Activated CD8-positive, alpha-beta memory T cell treated with anti-CD3 and anti-CD28 coated beads for 48 hours (primary cell): ENCODE measurements at places on chromosomes 11 and 22.

- no peak for DNase-seq
Measured at GRCh38 chr11:87033561-87033960, 4.2 kb upstream of the TMEM135 start.

DNA sequence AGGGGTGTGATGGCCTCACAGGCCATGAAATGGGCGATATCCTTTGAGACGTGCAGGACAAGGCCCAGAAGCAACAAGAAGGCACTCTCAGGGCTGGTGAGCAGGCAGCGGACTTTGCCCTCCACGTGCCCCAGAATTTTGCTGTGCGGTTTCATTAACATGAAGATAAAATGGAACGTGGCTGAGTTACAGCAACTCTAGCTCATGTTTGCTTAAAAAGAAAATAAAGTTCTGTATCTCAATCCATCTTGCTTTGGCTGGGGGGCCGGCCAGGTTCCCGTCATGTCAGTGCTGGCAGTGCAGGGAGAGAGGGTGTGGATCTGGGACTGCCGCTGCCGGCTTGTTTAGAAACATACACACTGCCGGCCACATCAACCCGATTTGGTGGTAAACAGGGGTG is 370.1 kb downstream of the OPCML start:
- no peak for DNase-seq

DNA sequence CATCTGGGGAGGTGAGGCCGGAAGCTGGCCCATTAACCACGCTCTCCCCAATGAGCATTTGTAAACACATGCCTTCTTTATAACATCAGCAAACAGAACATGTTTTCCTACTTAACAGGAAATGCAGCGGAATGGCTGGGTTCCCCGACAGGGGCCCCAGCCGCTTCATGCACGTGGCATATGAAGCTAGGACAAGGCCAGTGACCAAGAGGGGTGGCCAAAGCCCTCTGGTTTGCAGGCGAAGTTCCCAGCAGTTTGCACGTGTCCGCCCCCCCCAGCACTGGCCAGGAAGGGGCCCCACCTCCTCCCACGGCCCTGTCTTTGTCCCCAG is 38.7 kb upstream of the LINC01488 start:
- no peak for DNase-seq

DNA sequence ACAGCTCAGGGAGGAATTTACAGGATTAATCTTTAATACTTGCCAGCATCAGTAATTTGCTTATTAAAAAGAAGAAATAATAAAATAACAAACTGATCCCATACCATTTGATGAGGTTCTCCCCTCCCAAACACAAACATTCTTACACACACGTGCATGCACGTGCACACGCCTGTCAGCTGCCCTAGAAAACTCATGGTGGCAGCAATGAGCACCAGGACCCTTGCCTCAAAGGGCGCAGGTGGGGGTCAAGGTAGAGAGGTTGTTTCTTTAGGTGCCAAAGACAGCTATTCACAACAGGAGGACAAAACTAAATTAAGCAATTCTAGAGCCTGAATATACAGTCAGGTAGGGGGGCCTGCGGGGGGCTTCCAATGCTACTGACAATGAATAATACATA is 219.3 kb downstream of the BUD13 start:
- no peak for DNase-seq

GRCh38 chr11:101521821-101522220 is 62.0 kb downstream of the TRPC6 start:
- DNase-seq = no peak

GRCh38 chr11:112797648-112798293 is 163.4 kb upstream of the NCAM1 start:
- no peak for DNase-seq

- DNase-seq = peak; percentile 25
Measured at GRCh38 chr11:120303004-120303637, 22.0 kb upstream of the TLCD5 start.

GRCh38 chr11:8690374-8691342 is 8.1 kb downstream of the RPL27A start:
- DNase-seq = no peak

DNA sequence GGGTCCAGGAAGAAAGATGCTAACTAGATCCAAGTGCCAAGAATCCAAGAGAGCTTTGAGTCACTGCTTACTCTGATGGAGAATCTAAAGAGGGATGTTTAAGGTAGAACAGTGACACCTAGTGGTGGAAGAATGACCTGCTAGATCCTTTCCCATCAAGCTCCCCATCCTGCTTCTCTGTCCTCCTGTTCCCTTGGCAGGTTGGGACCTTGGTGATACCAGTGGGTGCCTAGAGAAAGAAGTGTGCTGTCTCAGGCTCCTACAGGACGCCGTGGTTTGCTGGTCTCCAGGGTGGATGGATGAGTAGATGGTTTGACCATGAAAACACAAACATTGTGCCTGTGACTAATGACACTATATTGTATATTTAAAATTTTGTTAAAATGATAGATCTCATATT is 383.7 kb downstream of the TMEM135 start:
- DNase-seq = no peak

DNA sequence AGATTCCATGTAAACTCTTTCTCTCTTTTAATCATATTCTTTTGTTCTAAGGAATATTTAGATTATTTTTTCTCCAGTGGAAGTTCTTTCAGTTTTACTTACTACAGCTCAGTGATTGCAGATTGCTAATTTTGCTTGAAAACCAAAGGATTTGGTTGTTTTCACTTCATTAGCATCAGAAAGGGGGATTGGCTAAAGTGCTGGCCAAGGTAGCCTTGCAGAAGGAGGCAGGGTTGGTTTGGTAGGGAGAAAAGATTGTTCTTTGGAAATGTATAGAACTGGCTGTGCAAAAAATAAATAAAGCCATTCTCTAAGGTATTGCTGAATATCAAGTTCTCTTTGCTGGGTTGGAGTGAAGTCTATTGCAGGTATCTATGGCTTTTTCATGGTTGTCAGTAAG is 92.6 kb downstream of the FAT3 start:
- no peak for DNase-seq

- no peak for DNase-seq
Measured at GRCh38 chr22:26326803-26327202, 102.3 kb upstream of the ASPHD2 start.

DNA sequence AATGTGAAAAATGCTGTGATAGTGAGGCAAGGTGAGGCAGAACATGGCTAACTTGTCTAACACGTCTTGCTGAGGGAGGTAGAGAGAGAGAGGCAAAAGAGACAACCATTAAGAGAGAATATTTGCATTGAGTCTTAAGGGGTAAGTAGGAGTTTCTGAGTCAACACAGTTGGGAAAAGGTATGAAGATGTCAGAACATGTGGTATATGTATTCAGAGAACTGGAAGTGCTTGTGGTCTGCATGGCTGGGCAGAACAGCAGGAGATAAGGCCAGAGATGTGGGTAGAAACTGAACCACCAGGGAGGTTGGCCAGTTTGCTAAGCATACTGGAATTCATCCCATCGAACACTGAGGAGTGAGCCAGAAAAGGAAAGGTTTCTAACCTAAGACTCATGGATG is 25.0 kb upstream of the SLC5A1 start:
- DNase-seq = no peak

DNA sequence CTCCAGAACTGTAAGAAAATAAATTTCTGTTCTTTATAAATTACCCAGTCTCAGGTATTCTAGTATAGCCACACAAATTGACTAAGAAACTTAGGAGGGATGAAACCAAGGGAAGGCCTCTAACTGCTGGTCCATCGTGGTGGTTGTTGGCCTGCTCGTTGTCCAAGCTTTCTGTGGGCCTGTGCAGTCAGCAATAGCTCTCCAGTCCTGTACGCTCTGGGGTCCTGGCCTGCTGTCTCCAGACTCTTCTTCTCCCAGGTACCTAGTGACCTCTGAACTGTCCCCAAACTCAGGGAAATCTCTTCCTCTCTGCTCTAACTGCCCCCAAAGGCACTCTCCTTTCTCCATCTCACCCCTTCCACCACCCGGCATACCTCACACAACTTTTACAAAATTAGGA is 5.7 kb upstream of the VSIG10L2 start:
- DNase-seq = no peak

- no peak for DNase-seq
Measured at GRCh38 chr11:116360221-116360941, 412.4 kb downstream of the BUD13 start.

- DNase-seq = no peak
Measured at GRCh38 chr11:2591805-2592204, 108.0 kb downstream of the KCNQ1OT1 start.

GRCh38 chr22:37781434-37782059 is 26.2 kb upstream of the GCAT start:
- no peak for DNase-seq
